ENCODE measurements at places on chromosomes 7 and 10. TPM values are rescaled to one million over a fixed set of nuclear protein-coding genes. Genes with fewer than 3 reads are reported as not detected.

RADIL gene
- 4.3 TPM for polyA plus RNA-seq

ANKRD61 gene
- polyA plus RNA-seq: 1.1 TPM

BMPER gene
- polyA plus RNA-seq: 4.8 TPM

VSTM4 gene
- polyA plus RNA-seq: 39.7 TPM

BICC1 gene
- 20.0 TPM for polyA plus RNA-seq

MYO3A gene
- polyA plus RNA-seq: 0.94 TPM

ZNF467 gene
- not detected for polyA plus RNA-seq

C10orf143 gene
- 3.2 TPM for polyA plus RNA-seq

TRIM73 gene
- polyA plus RNA-seq: not detected

POLR3A gene
- polyA plus RNA-seq: 17.4 TPM

DNA sequence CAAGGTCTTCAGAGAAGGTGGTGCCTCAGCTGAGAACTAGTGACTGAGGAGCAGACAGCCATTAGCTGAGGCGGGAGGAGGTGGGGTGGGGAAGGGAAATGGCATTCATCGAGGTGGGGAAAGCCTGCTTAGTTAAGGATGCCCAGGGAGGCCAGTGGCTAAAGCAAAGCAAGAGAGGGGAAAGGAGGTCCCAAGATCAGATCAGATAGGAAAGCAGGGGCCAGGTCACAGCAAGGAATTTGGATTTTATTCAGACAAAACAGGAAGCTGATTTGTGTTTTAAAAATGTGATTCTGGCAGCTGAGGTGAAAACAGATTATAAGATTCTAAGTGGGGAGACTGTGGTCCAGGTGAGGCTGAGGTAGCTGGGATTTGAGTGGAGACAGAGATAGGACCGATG is 45.8 kb downstream of the CNNM1 start:
- no peak for DNase-seq

- no peak for DNase-seq
Observed at GRCh38 chr7:82985144-82985802, 177.4 kb downstream of the PCLO start.

DNA sequence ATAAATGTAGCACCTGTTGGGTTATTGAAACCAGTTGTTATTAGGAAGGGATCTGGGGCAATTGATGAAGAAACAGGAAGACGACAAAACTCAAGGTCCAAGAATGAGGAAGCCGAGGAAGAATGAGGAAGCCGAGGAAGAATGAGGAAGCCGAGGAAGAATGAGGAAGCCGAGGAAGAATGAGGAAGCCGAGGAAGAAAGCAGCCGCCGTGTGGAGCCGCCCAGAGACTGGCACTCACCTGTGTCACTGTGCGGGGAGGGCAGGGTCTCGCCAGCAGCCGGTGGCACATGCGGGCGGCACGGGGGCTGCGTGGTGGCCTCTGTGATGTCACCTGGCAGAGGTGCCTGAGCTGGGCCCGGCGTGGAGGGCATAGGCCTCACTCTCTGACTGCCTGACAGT is 71.1 kb upstream of the CFAP46 start:
- DNase-seq: no peak

- DNase-seq: no peak
Observed at GRCh38 chr7:138979226-138979979, 1.8 kb downstream of the KIAA1549 start.

DNA sequence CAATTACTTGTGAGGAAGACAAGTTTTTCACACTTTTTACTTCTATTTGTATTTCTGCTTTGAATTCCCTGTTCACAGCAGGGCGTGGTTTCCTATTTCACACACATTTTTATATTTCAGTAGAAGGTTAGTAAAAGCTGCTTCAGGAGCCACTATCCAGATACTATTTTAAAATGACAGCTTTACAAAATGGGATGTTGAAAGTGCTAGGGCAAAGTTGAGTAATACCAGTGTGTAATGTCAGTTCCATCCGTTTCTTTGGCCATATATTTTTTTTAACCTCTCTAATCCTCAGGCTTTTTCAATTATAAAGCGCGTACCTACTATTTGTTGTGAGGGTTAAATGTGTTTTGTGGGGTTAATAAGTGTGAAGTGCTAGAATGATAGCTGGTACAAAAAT is 276.6 kb downstream of the GPR158 start:
- no peak for DNase-seq

- no peak for DNase-seq
Observed at GRCh38 chr10:30364345-30365268, 15.5 kb upstream of the MTPAP start.

GRCh38 chr7:130486954-130487436 is 4.9 kb upstream of the MEST start:
- no peak for DNase-seq

- DNase-seq: no peak
Observed at GRCh38 chr7:2511769-2512168, 7.8 kb upstream of the LFNG start.

- no peak for DNase-seq
Observed at GRCh38 chr7:36151921-36152755, 916 bp upstream of the EEPD1 start.

DNA sequence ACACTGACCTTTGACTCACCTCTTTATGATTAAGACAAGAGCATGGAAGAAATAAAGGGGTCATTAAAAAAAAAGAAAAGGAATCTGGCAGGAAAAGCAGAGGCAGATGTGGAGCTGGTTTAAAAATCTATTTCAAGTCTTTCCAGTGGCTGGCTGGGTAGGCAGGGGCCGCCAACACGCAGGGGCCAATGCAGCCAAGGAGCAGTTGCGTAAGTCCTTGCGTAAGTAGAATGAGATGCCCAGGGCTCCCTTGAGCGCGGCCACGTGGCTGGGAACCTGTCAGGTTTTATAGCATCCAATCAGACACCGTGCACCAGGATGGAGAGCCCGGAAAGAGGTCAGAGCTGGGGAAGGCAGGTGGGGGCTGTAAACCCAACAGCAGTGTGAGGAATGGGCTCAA is 123.8 kb upstream of the INSYN2A start:
- DNase-seq: no peak

DNA sequence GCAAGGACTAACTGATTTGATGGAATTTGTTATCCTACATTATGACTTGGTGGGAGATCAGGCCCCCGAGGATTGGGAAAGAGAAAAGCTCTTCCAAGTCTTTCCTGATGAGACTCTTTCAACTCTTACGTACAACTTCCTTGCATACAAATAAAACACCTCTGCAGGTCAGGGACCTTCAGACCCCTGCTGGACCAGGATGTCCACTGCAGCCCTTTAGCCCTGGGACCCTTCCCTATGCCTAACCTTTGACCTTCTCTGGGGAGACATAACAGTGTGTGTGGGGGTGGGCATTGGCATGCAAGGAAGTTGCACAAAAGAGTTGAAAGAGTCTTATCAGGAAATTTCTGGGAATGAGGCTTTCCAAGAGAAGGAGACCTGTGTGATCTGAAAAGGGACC is 859.4 kb downstream of the TYW1 start:
- DNase-seq: no peak
